A172 (cell line): ENCODE measurements at places on chromosomes 11 and 22. TPM values are rescaled to one million over a fixed set of nuclear protein-coding genes. Genes with fewer than 3 reads are reported as not detected.

DNA sequence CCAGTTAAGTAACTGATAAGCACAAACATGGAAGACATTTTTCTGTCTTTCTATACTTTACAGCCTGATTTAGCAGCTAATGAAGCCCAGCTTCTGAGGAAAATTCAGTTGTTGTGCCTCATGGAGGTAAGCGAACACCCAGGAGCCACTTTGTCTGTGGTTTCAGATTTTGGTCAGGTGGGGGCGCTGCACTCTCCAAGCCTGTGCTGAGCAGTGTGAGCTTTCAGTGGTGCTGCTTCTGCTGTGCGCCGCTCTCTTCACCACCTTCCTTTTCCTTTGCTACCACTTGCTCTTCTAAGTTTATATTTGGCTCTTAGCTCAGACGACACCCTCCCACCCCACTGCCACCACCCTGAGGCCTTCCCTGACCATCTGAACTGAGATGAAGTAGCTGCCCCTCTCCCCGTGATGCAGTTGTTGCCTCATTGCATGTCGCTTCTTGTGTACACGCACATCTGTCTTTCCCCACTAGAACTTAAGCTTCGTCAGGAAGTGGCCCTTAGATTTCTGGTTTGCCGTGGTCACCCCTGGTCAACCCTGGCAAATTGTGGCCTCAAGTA lies 14.0 kb downstream of the PSMD13 start:
- peak; percentile 40 for DNase-seq

GRCh38 chr22:33757041-33757801 lies 163.1 kb downstream of the LARGE1 start:
- no peak for DNase-seq

DNA sequence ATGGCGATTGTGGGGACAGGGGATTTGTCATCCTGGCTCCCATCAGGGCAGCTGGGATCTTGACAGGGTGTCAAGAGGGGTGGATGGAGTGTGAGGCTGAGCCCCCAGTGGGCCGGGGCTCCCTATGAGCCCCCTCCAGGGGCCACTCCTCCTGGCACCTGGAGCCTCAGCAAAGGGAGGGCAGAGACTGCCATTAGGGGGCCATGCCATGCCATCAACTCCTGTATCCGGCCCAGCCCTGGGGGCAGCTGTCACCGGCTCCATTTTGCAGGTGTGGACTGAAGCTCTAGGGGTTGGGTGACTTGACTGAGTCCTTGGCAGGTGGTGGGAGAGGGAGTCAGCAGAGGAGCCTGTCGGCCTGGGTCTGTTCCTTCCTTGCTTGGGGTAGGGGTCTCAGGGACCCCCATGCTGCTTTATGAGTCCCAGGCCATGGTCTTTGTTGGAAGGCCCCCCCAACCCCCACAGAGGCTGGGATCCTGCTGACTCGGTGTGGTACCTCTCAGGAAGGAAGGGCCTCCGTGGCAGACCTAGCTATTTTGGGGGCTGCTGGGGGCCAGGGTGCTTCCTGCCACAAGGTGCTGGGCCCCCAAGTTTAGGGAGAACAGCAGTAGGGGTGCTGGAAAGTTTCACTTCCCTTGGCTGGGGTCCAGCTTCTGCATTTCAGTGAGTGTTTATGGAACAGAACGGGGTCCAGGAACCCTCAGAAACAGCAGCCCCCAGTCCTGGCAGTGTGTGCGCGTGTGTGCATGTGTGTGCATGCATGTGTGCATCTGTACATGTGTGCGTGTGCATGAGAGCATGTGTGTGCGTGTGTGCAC lies 1.5 kb downstream of the ACY3 start:
- no peak for DNase-seq

The USP2 gene
- total RNA-seq = 0.17 TPM in 1 of 2 replicates, not detected in the other

The UPK3A gene
- total RNA-seq = not detected in 2 replicates

The CDHR5 gene
- not detected in 2 replicates for total RNA-seq

The KDM2A gene
- 18.2 and 27.9 TPM in 2 replicates for total RNA-seq
